ENCODE measurements at places on chromosomes 2 and 18.
A peak's percentile ranks its signal among the peaks of the same experiment; 100 is the strongest.

GRCh38 chr2:234292205-234292961 lies 204.5 kb downstream of the ARL4C start:
- DNase-seq = peak; percentile 34

DNA sequence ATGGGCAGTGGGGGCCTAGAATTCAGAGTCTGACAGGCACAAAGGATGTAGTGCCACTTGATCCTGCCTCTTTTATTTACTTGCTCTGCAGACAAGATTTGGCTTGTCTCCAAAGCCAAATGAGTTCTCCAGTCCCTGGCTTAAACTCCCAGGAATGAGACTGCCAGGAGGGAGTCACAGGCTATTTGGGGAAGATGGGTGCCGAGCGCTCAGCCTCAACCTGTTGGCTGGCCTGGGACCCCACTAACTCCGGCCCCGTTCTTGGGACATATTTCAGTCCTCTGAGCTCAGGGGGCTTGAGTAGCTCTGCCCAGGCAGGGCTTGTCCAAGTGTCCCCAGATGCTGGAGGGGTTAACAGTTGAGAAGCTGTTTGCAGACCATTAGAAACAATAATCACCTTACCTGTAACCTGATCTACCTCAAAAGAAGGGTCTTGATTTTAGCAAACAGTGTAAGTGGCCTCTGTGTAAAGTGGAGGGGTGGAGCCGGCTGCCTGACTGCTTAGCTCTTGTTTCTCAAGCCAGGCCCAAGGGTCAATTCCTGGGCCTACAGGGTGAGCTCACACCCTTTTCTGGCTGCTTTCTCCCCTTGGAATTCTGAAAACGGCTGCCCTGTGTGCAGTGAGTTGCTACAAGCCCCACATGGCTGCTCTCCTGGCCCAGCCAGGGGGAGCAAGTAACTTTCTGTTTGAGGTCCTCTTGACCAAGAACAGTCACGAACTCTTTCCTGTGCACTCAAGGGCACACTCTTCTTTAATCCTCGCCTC lies 27.1 kb upstream of the FZD5 start:
- DNase-seq = no peak

DNA sequence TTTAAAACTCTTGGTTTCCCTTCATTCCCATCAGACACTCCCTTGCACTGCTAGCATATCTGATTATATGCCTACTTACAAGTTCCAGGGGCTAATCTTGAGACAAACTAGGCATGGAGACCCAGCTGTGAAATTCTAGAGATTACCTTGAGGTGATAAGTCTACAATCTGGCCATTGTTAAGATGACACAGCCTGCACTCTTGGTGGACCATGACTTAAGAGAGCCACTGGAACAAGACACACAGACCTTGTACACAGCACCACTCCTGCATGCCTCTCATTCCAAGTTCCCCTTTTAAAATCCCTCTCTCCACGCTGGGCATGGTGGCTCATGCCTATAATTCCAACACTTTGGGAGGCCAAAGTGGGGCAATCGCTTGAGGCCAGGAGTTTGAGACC lies 387.2 kb upstream of the DCC start:
- DNase-seq = no peak

DNA sequence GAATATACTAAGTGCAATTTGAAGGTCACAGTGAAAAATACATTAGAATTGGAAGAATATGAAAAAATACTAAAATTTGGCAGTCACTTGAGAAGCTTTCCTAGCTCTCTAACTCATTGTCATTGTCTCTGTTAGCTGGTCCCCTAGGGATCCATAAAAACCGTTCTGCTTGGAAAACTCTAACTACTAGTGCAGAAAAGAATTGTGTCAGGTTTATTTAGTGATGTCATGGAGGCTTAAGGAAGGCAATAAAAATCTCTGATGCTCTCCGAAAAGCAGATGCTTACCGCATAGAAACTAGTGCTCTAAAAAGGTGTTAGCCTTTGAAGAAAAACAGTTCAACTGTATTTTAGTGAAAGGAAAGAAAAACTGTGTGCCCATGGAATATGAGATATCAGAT lies 150.1 kb upstream of the DLGAP1 start:
- DNase-seq = no peak

DNA sequence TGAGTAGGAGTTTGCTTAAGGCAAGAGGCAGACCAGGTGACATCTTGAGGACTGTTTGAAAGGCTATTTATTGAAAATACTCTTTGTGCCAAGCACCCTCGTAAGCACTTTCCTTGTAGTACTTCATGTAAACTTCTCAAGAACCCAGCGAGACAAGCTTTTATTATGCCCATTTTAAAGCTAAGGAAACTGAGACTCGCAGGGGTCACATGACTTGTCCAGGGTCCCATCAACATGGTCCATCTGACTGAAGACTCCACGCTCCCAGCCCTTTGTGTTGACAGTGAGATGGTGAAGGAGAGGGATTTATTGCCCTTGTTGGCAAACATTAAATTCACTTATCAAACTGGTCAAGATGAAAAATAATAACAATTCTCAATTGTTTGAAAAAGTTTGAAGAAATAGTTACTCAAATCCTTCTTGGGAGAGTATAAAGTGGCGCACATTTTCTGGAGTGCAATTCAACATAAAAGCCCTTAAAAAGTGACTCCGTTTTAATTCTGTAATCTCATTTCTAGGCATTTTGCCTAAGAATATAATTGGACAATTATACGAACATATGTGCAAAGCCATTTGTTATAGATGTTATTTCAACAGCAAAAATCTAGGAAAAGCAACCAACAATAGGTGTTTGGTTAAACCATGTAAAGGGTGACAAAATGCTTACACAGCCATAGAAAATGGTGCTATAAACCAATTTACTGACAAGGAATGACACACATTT lies 270.5 kb upstream of the NCKAP5 start:
- DNase-seq = no peak

DNA sequence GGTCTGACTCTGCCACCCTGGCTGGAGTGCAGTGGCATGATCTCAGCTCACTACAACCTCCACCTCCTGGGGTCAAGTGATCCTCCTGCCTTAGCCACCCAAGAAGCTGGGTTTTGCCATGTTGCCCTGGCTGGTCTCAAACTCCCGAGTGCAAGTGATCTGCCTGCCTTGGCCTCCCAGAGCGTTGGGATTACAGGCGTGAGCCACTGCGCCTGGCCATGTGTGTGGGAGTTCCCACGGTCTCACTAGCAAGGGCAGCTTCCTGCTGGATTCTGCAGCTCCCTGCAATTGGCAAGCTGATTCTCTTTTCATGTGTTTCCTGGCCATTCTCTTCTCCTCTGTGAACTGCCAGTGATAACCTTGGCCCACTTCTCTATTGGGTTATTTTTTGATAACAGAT lies 84.0 kb downstream of the USP40 start:
- no peak for DNase-seq

DNA sequence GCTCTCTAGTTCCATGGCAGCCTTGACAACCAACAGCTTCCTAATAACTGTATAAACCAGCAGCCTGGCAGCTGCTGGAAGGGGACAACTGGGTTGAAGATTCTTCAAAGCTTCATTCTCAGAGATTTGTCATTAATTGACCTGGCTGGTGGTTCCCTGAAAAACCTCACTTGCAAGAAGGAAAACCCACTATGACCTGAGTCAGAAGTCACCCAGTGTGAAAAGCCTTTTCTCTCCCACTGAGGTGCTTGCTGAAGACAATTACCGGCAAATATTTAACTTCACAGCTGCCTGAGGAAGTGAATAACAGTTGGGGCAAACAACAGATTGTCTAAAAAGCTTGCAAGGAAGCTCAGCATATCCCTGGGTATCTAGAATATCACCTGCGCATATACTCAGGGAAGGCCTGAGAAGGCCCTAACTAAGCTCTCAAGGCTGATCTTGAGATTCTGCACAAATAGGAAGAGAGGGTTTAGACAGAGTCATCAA lies 49.9 kb downstream of the CRACDL start:
- no peak for DNase-seq

- no peak for DNase-seq
These were observed 28.2 kb upstream of the GATA6 start for GRCh38 chr18:22141211-22141610.

- DNase-seq = no peak
These were observed 44.5 kb downstream of the PKDCC start for GRCh38 chr2:42092084-42092996.

- no peak for DNase-seq
These were observed 123.1 kb upstream of the STK17B start for GRCh38 chr2:196294516-196294909.

DNA sequence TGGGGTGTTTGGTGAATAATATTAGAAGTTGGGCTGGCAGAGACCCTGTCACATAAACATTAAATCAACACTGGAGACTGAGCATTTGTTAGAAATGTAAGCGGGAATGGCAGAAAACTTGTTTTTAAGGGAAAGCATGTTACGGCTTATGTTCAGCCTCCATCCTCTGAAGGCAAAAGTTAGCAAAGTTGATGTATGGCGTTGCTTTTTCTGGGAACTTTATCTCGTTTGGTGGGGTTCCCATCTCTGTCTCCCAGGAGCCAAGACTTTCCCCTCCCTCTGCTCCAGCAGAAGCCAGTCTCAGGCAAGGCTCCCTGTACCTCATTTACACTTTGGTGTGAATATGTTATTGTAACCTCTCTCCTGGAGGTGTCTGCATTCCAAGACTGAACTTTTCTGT lies 105.1 kb downstream of the MSH2 start:
- no peak for DNase-seq

DNA sequence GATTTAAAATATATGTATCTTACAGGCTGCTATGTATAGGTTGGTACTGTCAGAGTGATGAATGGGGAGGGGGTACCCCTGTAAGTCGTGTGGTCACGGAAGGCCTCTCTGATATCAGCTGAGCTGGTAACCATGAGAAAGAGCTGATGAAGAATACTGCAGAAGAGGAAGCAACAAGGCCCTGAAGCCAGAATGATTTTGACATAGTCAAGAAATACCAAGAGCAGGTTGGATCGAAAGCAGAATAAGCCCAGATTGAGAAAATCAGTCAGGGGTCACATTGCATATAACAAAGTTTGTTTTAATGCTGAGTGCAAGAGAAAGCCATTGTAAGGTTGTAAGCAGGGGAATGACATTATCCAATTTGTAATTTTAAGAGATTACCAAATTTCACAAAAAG lies 57.3 kb downstream of the UNC50 start:
- no peak for DNase-seq

- peak; percentile 66 for DNase-seq
These were observed 8.5 kb downstream of the IRS1 start for GRCh38 chr2:226791056-226791486.

GRCh38 chr2:158922601-158923000 lies 45.8 kb upstream of the TANC1 start:
- DNase-seq = no peak

- DNase-seq = no peak
These were observed 5.5 kb downstream of the ARL6IP6 start for GRCh38 chr2:152723918-152724317.

GRCh38 chr18:54183390-54183789 lies 41.1 kb downstream of the MBD2 start:
- DNase-seq = no peak

DNA sequence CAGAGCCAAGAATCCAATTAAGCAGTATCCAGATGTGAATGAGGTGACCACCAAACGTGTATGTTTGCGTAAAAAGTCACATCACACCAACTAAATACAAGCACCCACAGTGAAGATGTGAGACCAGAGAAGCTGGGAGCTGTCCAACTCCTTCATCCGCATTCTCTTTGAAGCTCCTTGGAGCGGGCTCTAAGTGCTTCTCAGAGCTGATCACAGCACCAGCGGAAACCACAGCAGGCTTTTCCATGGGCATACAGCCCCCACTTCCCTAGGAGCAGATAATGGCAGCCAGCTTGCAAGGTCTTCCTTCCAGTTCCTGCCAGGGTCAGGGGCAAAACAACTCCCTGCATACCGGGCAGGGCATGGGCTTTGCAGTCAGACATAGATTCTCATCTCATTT lies 36.4 kb downstream of the REEP1 start:
- DNase-seq = no peak

GRCh38 chr2:210399440-210400041 lies 77.0 kb downstream of the LANCL1 start:
- DNase-seq = no peak
